Smooth muscle cell of trachea (primary cell): ENCODE measurements at places on chromosomes 1 and 21. TPM values are rescaled to one million over a fixed set of nuclear protein-coding genes. Genes with fewer than 3 reads are reported as not detected.

The FNDC5 gene
- total RNA-seq, result 0.87 and 3.6 TPM in 2 replicates

The SH3D21 gene
- total RNA-seq, result 4.7 and 8.1 TPM in 2 replicates

The HLX gene
- 2.6 and 8.9 TPM in 2 replicates for total RNA-seq

The GBP7 gene
- total RNA-seq, result not detected in 2 replicates

The ACTA1 gene
- total RNA-seq, result not detected in 2 replicates

The LRRIQ3 gene
- total RNA-seq, result 0.83 and 1.0 TPM in 2 replicates

The OR2L13 gene
- total RNA-seq, result not detected in 2 replicates

The TRAF3IP3 gene
- total RNA-seq, result not detected in 2 replicates

The CYP4A11 gene
- total RNA-seq, result not detected in 2 replicates

The HCRTR1 gene
- total RNA-seq, result not detected in 2 replicates

The FAM177B gene
- not detected in 2 replicates for total RNA-seq

The KCNN3 gene
- under 0.01 TPM in 2 replicates for total RNA-seq

The OR6K3 gene
- under 0.01 TPM in 1 of 2 replicates, not detected in the other for total RNA-seq

The HHIPL2 gene
- total RNA-seq, result 0.58 and 0.83 TPM in 2 replicates

The GRHL3 gene
- not detected in 2 replicates for total RNA-seq

The NMNAT1 gene
- 18.6 and 19.0 TPM in 2 replicates for total RNA-seq

The CA6 gene
- total RNA-seq, result not detected in 2 replicates

The CCDC24 gene
- total RNA-seq, result 3.6 and 3.8 TPM in 2 replicates

The SLC1A7 gene
- 0.73 and 1.2 TPM in 2 replicates for total RNA-seq

The OR2T33 gene
- not detected in 2 replicates for total RNA-seq

The HIVEP3 gene
- total RNA-seq, result 0.17 and 0.29 TPM in 2 replicates

The ACADM gene
- total RNA-seq, result 27.6 and 39.4 TPM in 2 replicates

The ZNF648 gene
- total RNA-seq, result not detected in 2 replicates

The RUNX1 gene
- 16.0 and 29.9 TPM in 2 replicates for total RNA-seq

The LCA5L gene
- 0.66 and 0.87 TPM in 2 replicates for total RNA-seq

The CAMK1G gene
- 0.50 and 2.2 TPM in 2 replicates for total RNA-seq

The PTGFRN gene
- 47.0 and 82.7 TPM in 2 replicates for total RNA-seq

The ZC3H12A gene
- 10.8 and 11.6 TPM in 2 replicates for total RNA-seq

The OR2L8 gene
- total RNA-seq, result not detected in 2 replicates

The HAO2 gene
- total RNA-seq, result not detected in 2 replicates

The SLC35A3 gene
- 20.3 and 33.5 TPM in 2 replicates for total RNA-seq

The CAMSAP2 gene
- total RNA-seq, result 30.3 and 31.1 TPM in 2 replicates

The AIM2 gene
- total RNA-seq, result 0.58 TPM in 1 of 2 replicates, not detected in the other

The NEGR1 gene
- 3.6 and 7.7 TPM in 2 replicates for total RNA-seq

The SERPINC1 gene
- 0.17 TPM in 1 of 2 replicates, not detected in the other for total RNA-seq

The SMCP gene
- total RNA-seq, result not detected in 2 replicates

The TTC22 gene
- under 0.01 TPM in 2 replicates for total RNA-seq

The OR2G6 gene
- total RNA-seq, result not detected in 2 replicates

The COL6A1 gene
- 1,502 and 2,913 TPM in 2 replicates for total RNA-seq

The PRELP gene
- 0.73 and 4.3 TPM in 2 replicates for total RNA-seq

The ZNF326 gene
- total RNA-seq, result 4.1 and 13.4 TPM in 2 replicates

The SYDE2 gene
- 4.9 and 5.6 TPM in 2 replicates for total RNA-seq

The FCGR2B gene
- total RNA-seq, result 0.15 TPM in 1 of 2 replicates, not detected in the other

The REN gene
- total RNA-seq, result 0.15 TPM in 1 of 2 replicates, not detected in the other

The ATP1A4 gene
- total RNA-seq, result not detected in 2 replicates

The FASLG gene
- not detected in 2 replicates for total RNA-seq

The C4BPA gene
- not detected in 2 replicates for total RNA-seq

The RXFP4 gene
- not detected in 2 replicates for total RNA-seq
